ENCODE measurements at places on chromosomes 4 and X.
A peak's percentile ranks its signal among the peaks of the same experiment; 100 is the strongest.

- peak; percentile 41 for DNase-seq
Observed at GRCh38 chrX:40734971-40735324, 394 bp downstream of the MED14 start.

DNA sequence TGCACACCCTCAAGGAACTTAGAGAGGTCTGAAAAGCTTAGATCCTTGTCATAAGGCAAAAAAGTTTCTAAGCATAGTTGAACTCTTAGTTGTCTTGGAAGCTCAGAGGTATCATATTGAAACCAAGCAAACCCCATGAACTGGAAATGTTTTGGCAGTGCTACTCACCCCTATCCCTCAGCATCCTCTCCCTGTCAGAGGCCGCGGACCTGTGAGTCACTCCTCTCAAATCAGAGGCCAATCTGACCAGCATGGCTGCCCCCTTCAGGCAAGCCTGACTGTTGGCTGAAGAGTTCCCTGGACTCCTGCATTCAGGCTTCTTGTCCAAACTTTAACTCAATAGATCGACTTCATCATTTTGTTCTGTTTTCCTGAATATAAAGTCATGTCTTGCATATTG is 69.4 kb downstream of the KCNIP4 start:
- peak; percentile 47 for DNase-seq

DNA sequence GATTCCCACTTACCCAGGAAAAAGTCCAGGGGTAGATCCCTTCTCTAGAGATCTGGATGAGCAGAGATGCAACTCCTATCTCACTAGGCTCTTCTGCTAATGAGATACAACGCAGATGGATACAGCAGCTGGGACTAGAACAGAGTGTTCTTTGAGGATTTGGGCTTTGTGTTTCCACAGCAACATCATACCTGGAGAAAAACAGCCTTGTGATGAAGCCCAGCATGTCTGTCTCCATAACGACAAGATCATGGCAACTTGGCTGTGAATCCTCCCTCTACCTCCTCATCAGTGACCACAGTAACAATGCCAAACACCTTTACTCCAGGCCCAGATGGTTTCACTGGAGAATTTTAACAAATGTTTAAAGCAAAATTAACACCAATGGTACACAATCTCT is 80.1 kb downstream of the RCHY1 start:
- DNase-seq = no peak

DNA sequence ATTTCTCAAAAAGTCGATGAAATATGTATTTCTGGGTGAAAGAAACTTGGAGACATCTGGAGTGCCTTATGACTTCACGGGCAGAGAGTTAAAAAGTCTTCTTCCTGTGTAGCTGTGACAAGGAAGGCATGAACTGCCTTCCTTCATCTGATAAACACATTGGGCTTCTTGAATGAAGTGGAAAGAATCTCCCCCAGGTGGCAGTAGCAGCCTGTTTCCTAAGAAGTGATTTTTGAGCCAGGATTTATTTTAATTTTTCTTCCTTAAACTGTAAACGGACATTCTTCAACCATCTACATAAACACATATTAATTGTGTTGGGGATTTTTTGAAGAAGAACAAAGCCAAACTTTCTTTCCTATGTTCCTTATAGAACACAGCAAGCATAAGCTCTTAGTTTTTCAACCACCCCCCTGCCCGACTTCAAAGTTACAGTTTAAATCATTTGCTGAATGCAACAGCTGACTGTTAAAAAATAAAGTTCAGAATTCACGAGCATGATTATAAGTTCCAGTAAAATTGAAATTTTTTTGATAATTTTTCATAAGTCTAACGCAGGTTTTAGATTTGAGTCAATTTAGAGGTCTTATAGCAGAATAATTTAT is 980 bp upstream of the GIMD1 start:
- peak; percentile 58 for DNase-seq

- DNase-seq = no peak
Observed at GRCh38 chr4:117965622-117966021, 68.7 kb upstream of the NDST3 start.

GRCh38 chrX:31449965-31450364 is 378.1 kb upstream of the FTHL17 start:
- DNase-seq = no peak

DNA sequence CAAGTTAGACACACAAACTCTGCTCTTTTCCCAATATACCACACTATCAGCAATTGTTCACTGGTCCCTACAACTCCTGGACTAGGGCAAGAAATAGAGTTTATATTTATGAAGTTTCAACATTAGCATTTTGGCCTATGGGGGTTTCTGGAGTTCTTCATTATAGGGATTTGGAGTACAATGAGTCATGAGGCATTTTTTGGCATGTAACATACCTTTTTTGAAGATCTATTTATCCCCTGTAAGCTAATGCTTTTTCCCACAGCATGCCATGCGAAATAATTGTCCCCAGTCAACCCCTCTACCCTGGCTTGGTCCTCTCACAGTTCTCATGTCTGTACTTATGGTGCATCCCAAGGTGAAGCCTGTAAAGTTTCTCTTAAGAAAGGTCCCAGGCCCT is 36.7 kb upstream of the EDA2R start:
- DNase-seq = no peak

DNA sequence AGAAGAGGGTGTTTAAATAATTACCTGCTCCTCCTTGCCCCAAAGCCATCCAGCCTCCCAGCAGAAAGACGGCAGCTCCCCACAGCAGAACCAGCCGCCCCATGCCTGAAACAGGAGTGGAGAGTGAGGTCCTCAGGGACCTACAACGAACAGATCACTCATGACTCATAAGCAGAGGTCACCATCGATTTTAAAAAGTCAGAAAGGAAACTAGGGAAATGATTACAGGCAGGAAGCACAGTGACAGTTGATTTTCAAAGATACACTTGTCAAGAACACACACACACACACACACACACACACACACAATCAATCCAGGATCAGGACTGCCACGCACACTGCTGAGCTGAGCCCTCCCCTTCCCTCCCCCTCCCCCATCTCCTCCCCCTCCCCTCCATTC is at the start of gene CRLF2:
Gene CRLF2, minus strand, starts transcription at position 118 of the 400 bp plus-strand sequence. Its CDS starts 15 bp downstream, at position 103.
- DNase-seq = no peak

DNA sequence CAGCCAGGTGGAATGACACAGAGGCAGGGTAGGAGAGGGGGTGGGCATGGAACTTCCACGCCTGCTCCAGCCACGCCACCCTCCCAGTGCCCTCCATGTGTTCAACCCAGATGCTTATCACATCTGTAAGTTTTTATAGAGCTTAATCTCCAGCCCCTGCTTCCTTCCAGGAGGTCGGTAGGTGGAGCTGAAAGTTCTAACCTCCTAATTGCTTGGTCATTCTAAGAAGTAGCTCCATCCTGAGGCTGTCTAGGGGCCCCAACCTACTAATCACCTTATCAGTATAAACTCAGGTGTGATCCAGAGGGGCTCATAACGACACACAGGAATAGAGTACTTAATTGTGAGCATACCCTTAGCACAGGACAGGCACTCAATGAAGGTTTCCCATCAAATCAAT is 18.3 kb downstream of the QDPR start:
- DNase-seq = no peak

DNA sequence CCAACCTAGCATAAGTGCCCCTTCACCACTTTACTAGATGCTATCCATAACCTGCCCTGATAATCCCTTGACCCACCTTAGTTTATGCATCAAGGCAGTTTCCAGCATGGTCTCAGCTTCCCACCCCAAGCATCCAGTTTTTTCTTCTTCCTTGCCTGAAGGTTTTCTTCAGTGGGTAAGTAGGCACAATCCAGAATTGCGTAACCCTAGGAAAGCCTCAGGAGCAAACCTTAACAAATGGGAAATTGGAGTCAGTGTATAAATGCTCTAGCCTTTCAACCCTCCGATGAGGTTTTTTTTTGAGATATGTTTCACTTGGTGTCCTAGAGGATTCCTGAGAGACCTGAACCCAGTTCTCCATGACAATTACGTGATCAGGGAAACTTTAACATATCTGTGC is 614.0 kb upstream of the BOD1L1 start:
- DNase-seq = no peak

GRCh38 chrX:101550751-101551379 is 518 bp downstream of the ARMCX1 start:
- peak; percentile 70 for DNase-seq

DNA sequence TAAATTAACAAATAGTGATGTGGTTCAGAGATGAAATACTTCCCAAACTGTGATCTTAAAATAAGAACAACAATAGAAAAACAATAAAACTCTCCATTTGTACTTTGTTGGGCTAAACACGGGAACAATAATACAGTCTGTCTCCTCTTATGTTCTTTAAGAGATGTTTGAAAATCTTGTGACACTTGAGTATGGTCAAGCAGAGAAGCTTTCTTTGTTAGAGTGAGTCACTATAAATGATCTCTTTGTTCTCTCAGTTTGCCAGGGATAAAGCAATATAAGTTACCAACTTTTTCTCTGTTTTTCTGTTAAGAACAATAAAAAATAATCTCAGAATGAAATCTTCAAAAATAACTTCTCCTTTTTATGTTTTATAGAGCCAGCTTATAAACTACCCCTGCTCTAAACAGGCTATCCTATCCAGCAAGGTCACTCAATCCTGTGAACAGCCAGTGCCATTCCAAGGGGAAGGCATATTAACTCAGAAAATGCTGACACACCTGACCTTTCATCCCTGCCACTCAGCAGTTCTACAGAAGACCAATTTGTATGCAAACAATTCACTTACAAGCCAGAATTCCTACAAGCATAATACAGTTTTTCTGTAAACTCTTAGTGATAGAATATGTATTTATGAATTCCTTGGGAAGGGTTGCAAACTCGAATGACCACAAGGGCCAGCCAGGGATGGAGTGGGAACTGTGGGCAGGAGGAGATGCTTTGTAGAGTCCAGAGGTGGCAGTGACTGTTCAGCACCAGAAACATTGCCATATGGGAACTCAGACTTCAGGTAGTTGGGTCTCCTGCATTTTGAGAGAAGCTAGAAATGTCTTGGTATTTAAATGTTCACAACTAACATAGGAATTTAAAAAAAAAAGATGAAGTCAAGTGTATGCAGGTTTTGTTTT is 52.2 kb downstream of the AFM start:
- DNase-seq = no peak

Data from iPS-NIHi11 (cell line).